ENCODE measurements at places on chromosomes 11 and 22.

DNA sequence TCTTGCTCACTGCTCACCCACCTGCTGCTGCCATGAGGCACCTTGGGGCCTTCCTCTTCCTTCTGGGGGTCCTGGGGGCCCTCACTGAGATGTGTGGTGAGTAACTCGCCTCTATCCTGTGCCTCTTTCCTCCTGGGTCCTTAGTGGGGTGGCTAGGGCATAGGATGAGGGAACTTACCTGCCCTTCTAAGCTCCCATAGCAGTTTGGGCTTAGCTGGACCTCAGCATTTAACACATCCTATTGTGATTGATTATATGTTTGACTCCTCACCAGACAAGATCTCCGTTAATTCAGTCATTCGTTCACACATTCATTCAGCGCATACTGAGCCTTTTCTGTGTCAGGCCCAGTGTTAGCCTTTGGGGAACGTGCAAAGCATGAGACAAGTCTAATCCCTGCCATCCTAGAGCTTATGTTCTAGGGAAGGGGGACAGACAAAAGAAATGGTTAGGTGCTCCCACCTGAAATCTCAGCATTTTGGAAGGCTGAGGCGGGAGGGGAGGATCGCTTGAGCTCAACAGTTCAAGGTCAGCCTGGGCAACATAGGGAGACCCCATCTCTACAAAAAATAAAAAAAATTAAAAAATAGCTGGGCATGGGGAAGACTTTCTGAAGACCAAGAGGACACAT lies 441 bp downstream of the TCN2 start:
- DNase-seq, result no peak

- DNase-seq, result no peak
Measured at GRCh38 chr22:17266251-17266971, 47.2 kb upstream of the ADA2 start.

GRCh38 chr11:128585498-128586238 lies 1.7 kb downstream of the ETS1 start:
- DNase-seq, result no peak

DNA sequence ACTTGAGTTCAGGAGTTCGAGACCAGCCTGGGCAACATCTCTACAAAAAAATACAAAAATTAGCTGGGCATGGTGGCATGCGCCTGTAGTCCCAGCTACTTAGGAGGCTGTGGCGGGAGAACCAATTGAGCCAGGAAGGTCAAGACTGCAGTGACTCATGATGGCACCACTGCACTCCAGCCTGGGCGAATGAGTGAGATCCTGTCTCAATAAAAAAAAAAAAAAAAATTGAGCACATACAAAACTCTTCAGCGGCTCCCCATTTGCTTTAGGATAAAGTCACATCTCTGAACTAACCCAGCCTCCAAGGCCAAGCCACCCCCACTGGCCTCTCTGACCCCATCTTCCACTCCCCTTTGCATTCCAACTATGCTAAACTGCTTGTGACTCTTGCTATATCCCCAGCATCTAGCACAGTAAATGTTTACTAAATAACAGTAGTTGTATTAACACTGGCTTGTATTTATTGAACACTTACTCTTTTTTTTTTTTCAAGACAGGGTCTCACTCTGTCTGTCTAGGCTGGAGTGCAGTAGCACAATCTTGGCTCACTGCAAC lies 28.9 kb downstream of the CREB3L1 start:
- no peak for DNase-seq

DNA sequence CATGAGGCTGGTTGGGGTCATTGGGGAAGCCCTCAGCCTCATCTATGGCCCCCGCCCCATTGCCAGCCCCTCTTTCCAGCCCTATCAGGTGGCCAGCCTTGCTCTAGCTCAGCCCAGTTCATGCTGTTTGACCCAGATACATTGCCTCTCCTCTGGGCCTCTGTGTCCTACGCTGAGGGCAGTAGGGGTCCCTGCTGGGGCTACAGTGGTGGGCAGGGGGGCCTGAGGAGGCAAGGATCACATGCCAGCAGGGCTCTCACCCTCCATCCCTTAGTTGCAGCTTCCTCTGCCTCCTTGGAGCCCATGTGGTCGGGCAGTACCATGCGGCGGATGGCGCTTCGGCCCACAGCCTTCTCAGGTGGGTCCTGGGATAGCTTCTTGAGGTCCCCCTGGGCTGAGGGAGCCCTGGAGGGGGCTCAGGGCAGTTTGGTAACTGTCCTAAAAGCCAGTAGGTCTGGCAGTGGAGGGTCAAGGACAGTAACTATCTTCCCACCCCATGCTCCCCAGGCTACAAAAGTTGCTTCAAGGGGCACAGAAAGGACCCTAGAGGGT lies 19.2 kb downstream of the EMID1 start:
- DNase-seq, result no peak

DNA sequence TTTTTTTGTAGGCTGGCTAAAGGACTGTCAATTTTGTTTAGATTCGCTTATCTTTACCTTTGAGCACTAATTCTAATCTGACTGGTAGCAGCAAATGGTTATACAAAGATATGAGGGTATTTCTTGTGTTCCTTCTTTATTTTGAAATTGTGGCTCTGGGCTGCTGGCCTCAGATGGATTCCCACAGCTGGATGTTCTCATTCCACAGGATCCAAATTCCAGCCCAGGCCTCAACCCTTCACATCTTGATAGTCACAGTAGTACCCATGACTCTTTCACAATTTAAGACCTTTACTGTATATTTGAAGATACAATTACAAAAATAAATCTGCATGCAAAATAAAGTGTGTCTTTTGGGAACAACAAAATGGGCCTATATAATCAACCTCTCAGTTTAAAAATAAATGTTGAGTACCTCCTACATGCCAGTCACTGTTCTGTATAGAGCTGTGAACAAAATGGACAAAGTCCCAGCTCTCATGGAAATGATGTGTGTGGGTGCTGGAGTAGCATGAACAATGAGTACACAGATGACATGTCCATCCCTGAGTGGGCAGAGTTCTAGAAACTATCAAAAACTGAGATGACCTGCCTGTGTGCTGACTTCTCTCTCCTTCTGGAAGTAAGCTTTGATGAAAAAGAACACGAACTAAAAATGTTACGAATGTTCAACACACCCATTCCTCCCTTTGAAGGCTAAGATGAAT lies 51.7 kb upstream of the FBXO3 start:
- no peak for DNase-seq
